ENCODE measurements at places on chromosomes 6 and 20.

DNA sequence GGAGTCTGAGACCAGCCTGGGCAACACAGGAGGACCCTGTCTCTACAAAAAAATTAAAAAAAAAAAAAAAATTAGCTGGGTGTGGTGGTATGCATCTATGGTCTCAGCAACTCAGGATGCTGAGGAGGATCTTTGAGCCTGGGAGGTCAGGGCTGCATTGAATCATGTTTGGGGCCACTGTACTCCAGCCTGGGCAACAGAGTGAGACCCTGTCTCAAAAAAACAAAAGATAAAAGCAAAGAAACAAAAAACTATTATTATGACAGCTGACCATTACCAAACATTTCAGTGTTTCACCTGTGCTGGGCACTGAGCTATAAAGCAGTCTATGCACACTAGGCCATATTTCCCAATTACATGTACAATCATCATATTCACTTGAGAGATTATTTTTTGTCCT, 35.7 kb downstream of the COX4I2 start:
- DNase-seq: no peak

DNA sequence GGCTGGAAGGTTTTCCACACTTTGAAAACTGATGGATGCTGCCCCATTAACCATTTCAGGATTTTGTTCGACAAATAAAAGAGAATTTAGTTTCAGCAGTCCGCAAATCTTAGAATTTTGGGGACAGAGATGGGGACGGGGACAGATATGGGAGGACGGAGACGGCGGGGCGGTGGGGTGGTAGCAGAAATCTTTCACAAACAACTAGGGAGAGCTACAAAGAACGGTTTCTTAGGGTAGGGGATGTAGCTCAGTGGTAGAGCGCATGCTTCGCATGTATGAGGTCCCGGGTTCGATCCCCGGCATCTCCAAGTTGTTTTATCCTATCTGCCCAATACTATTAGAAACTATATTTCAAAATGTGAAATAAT, 15.1 kb downstream of the HMGN4 start:
- DNase-seq: peak; percentile 92

DNA sequence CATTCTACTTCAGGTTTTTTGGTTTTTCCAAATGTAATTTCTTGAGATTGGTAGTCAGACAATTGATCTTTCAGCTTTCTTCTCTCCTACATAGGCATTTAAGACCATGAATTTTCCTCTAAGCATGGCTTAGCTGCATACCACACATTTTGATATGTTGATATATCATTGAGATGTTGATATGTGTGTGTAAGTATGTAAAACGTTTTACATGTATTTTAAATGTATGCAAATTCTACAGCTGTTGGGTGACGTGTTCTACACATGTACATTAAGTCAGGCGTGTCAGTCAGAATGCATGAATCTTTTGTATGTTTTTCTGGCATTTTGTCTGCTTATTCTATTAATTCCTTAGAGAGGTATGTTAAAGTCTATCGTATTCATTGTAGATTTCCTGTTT, 228.2 kb downstream of the CDH26 start:
- no peak for DNase-seq

GRCh38 chr20:22775256-22775655, 190.9 kb upstream of the FOXA2 start:
- no peak for DNase-seq

GRCh38 chr20:41228858-41229257, 88.7 kb downstream of the ZHX3 start:
- DNase-seq: no peak

DNA sequence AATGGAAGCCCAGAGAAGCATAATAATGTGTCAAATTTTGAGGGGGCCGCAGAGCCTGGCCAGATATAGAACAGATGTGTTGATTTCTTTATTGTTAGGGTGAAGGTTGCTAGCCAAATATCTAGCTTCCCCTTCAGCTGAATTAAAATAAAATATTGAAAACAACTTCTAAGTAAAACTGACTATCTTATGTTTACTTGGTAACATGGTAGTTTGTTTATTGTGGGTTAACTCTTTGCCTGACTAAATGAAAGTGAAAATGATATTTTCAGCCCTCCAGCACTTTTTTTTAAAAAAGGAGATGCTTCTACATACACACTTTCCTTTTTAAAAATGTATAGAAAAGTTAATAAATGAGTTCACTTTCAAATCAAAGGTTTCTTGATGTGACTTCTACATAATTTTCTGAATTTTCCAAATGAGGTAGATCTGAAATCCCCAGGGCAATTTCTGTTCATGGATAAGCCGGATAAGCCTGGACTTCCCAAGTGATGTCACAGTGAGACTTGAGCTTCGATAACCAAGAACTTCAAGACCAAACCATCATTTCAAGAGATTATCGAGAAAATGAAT, 172.1 kb upstream of the OLIG3 start:
- no peak for DNase-seq

- DNase-seq: peak; percentile 52
Observed at GRCh38 chr6:158536891-158537798, 22.7 kb upstream of the TMEM181 start.

GRCh38 chr20:34461779-34462087, 54.5 kb upstream of the DYNLRB1 start:
- DNase-seq: no peak

DNA sequence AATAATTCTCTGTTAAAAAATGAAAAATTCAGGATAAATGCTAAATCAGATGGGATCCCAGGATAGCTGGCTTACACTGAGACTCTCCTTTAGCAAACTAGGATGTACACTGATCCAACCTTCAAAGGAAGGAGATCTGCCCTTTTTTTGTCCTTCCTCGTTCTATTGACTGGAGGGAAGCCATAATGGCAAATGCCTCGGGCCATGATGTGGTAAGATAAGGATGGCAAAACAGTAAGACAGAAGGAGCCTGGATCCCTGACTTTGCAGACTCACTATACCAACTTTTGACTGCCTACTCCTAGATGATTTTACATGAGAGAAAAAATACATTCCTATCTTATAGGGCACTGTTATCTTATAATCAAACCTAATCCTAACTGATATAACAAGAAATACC, 156.9 kb upstream of the BEND3 start:
- DNase-seq: no peak

DNA sequence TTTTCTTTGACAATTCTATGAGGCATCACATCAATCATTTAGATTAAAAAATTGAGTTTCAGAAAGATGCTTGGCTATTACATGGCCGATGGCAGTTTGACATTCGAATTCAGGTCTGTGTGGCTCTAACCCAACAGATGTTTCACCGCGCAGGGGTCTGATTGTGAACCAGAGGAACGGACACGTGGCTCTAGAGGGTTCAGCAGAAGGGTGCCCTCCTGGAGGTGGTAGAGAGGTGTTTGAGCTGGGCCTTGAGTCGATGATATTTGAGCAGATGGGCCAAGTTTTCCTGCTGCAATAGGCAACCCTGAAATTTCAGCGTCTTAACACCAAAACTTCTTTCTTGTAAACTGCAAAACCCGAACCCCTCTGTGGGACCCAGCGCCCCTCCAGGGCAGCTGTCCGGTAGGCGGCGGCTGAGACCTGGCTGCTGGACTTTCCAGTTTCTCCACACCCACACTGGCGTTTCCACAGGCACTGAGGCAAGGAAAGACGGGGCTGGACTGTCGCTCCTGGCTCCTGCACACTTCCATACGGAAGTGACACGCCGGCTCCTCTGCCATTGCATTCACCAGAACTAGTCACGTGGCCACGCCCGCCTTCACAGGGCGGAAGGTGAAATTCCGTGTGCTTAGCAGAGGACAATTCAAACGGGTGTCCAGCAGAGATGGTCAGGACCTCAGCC, 11.3 kb upstream of the AFDN start:
- DNase-seq: no peak

DNA sequence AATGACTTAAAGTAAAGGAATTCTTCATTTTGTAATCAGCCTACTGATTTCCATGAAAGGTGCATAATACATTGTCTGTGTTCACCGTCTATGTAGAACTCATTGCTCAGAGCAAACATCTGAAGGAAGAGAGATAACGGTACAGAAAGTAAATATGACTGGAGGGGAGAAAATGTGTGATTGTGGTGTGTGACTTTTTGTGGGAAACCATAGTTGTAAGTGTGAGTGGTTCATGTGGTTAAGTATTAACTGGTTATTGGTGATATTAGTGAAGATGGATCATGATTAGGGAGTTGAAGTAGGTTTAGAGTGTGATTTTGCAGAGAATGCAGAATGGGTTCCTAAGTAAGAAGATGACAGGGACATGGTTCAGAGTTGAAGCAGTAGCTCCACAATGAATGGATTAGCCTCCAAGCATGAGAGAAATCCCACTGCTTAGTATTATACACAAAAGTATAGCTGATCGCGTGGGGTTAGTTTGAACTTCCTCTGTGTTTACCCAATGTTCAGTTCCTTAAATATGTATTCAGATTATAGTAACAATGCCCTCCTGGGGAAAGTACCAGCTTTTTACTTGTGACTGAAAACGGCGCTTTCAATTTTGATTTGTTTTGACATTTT, 368.9 kb downstream of the UTRN start:
- no peak for DNase-seq

GRCh38 chr6:127212376-127212775, 54.3 kb upstream of the RNF146 start:
- no peak for DNase-seq

DNA sequence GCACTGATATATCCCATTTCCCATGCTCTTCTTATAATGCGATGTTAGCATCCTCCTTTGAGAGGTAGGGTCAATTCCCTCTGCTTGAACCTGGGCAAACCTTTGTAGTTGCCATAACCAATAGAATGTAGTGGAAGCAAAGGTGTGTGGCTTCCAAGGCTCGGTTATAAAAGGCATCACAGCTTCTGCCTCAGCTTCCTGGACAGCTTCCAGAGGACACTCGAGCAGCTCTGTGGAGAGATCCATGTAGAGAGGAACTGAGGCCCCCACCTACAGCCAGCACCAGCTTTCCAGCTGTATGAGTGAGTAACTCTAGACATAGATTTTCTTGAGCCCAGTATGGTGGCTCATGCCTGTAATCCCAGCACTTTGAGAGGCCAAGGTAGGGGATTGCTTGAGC, 36.7 kb downstream of the FGD2 start:
- no peak for DNase-seq

- DNase-seq: no peak
Observed at GRCh38 chr6:24967211-24967610, 31.5 kb upstream of the RIPOR2 start.

GRCh38 chr6:128826606-128827005, 56.3 kb upstream of the LAMA2 start:
- DNase-seq: no peak

DNA sequence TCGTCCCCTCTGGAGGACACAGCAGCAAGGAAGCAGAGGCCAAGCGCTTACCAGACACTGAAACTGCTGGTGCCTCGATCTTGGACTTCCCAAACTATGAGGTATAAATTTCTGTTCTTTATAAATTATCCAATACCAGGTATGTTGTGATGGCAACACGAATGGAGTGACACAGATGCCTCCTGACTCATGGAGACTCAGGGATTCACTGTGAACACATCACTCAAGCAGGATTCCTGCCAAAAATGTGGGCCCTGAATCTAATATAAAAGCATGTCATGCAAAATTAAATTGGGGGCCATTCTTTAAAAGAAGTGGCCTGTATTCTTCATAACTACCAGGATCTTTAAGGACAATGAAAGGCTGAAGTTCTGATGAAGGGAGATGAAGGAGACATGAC, 52.5 kb upstream of the SLC22A23 start:
- DNase-seq: no peak

DNA sequence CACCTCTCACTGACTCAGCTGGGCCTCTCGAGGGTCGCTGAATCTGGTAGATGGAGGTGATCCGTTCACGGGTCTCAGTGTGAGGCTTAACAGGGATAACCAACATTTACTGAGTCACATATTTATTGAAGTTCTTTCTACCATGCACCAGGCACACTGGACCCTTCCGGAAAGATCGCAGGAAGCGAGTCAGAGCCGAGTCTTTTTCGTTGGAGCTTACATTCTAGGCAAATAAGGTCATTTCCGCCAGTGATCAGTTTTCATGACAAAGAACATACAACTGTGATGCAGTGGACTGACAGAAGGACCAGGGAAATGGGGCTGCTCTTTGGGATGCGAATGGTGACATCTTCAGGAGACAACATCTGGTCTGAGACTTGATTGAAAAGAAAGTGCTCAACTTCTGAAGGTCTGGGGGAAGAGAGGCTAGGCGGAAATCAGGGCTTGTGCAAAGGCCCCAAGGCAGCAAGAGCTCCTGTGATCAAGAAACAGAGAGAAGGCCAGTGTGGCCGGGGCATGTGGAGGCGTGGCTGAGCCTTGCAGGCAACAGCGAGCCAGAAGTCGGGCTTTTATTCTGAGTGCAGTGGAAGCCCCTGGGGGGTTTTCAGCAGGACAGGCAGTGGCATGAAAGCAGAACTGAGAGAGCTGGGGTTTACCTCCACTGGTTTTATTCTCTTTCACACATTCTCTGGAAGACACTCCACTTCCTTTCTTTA, 56.7 kb downstream of the APCDD1L start:
- DNase-seq: no peak

GRCh38 chr20:54475334-54476168, at the start of gene DOK5:
Gene DOK5, plus strand, starts transcription at chr20:54475593. Its CDS starts 354 bp downstream, at chr20:54475947.
- DNase-seq: no peak

- no peak for DNase-seq
Observed at GRCh38 chr6:45896783-45897441, 118.7 kb downstream of the CLIC5 start.

GRCh38 chr6:55474382-55474781, 104.6 kb downstream of the HMGCLL1 start:
- no peak for DNase-seq

DNA sequence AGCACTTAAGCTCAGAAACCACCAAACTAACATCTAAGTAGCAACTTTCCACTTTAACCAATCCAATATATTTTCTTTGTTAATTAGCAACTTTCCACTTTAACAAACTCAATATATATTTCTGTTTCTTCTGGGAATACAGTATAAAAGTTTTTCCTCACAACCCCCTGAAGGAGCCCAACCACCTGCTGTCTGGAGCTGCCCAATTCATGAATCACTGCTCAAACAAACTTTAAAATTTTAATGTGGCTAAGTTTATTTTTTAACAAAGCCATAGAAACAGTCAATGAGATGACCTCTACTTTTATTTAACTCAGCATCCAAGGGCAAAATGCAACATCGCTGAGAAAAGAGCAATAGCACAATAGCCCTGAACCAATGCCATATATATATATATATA, 500.1 kb downstream of the EPM2A start:
- no peak for DNase-seq

DNA sequence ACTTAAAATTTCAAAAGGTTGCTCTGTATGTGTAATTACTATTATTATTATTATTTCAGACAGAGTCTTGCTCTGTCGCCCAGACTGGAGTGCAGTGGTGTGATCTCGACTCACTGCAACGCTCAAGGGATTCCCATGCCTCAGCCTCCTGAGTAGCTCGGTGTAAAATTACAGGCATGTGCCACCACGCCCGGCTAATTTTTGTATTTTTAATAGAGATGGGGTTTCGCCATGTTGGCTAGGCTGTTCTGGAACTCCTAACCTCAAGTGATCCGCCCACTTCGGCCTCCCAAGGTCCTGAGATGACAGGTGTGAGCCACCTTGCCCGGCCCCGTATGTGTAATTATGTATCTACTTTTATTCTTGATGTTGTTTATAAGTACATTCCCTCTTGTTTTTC, 65.3 kb upstream of the ZNF217 start:
- no peak for DNase-seq
